ENCODE measurements at places on chromosomes 6 and 20.

- no peak for DNase-seq
Measured at GRCh38 chr6:9511157-9511556, 903.7 kb downstream of the TFAP2A start.

DNA sequence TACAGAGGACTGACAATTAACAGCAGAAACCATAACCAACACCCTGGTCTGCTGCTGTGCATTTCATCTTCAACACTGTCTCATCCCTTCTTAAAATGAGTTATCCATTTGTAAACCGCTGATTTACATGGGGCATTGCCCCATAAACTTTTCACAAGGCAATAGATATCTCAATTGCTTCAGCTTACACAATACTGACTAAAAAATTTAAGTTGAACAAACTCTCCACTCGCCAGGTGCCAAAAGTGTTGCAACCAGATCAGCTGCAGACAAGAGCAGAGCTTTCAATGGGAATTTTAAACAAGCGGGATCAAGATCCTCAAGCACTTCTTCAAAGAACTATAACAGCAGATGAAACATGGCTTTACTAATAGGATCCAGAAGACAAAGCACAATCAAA is 183.0 kb downstream of the TASP1 start:
- no peak for DNase-seq

DNA sequence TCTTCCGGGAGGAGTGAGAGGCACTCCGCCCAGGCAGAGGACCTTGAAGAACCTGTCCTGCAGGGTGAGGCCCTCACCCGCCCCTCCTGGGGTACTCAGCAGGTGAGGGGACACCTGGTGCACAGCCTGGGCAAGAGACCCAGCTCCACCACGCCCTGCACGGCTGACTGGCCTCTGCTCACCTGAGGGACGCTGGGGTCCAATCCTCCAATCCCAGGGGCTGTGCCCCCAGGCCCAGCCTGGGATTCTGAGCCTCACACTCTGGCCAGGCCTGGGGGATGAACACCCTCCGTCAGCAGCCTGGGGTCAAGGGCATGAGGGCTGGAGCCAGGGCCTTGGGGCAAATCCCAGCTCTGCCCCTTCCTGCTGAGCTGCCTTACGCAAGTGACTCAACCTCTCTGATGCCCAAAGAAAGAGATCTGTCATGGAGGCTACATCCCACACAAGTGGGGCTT is 149.9 kb upstream of the PTPN1 start:
- DNase-seq: no peak

DNA sequence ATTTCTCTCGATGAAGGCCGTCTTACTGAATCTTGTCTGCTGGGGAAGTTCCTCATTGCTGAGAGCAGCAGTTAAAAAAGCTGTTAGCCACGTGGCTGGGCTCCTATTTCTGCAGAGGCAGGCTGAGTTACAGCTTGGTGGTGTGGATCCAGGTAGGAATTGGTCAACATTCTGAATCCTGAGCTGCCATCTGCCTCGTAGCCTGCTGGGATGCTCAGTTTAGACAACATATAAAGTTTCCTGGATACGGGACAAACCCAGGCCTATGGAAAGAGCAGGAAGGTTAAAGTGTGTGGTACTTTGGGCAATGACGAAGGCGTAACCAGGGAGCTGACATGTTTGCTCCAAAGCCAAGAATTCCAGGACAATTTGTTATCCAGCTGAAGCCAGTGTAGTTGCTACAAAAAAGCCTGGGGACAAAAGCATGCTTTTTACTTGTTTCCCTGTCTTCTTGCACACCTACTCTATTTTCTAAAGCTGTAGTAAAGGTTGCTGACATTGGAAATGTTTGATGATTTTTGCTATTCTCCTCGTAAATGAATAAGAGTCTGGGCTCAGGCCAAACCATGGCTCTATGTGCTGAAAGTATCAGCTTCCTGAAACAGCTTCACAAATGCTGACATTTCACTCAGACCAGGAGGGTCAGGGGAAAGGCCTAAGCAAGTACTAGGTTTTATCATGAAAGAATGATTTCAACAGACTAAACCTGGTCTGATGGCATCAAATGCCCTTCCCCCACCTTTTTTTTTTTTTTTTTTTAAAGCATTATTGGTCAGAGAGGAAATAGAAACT is 12.4 kb upstream of the MYLK2 start:
- DNase-seq: no peak

- DNase-seq: no peak
Measured at GRCh38 chr6:148441454-148441911, 98.8 kb downstream of the SASH1 start.

DNA sequence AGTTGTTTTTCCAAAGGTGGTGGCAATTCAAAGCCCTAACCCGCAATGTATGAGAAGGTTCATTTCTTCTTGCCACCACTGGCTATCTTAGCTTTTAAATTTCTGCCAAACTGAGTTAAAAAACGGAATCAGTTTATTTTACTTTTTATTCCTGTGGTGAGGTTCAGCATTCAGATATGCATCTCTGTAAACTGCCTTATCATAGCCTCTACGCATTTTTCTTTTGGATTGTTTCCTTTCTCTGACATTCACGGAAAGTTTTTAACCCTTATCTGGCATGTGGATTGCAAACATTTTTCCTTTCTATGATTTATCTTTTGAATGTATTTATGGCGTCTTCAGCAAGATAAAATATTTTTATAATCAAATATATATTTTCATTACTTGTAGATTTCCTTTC is 37.7 kb downstream of the AK9 start:
- DNase-seq: no peak

GRCh38 chr20:57212534-57213276 is 53.7 kb downstream of the BMP7 start:
- DNase-seq: no peak

DNA sequence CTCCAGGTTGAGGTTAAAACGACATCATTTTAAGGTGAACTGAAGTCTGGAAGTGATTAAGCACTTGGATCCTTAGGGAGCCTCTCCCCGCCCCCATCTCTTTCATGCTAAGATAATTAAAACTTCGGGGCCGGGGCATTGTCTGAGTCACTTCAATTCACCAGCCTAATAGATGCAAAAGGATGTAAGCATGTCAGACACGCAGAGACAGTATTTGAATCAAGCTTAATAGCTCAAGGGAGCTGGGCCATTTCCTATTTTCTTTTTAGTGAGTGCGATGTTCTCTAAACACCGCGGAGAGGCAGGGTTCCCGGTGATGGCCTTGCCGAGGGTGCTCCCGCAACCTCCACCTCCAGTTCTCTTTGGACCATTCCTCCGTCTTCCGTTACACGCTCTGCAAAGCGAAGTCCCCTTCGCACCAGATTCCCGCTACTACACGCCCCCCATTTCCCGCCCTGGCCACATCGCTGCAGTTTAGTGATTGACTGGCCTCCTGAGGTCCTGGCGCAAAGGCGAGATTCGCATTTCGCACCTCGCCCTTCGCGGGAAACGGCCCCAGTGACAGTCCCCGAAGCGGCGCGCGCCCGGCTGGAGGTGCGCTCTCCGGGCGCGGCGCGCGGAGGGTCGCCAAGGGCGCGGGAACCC is 516 bp upstream of the IRF4 start:
- DNase-seq: no peak

DNA sequence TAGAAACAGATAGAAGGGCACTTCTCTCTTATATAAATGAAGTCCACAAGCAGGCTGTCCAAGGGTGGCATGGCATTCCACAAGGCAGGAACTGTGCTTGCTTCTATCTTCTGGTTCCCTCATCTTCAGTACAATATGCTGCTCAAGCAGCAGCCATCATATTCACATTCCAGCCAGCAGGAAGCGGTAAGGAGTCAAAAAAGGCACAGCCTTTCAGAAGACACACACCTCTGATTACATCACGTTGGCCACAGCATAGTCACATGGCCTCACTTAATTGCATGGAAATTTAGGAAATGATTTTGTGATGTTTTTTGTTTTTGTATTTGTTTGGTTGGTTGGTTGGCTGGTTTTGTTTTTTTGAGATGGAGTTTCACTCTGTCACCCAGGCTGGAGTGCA is 19.0 kb downstream of the REM1 start:
- no peak for DNase-seq

GRCh38 chr6:121925534-121926255 is 473.8 kb upstream of the HSF2 start:
- DNase-seq: no peak

DNA sequence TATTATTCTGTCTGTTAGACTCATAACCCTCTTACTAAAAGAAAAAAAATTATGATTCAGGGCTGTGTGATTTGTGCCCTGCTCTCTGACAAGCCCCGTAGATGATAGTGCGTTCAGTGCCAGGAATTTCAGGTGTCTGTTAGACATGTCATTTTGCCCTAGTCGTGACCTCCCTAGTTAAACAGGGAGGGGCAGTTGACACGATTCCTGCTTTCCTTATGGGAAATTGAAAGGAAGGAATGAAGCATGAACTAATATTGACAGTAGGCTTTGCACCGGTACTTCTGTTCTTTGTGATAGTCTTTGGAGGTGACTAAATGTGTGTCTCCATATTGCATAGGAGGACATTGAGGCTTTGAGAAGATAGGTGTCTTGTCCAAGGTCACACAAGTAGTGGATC is 26.3 kb downstream of the RPRD1B start:
- DNase-seq: no peak

GRCh38 chr6:6679633-6680032 is 91.1 kb downstream of the LY86 start:
- DNase-seq: no peak

- no peak for DNase-seq
Measured at GRCh38 chr20:41003143-41003935, 25.3 kb upstream of the TOP1 start.

- no peak for DNase-seq
Measured at GRCh38 chr6:109428889-109429477, 11.4 kb downstream of the PPIL6 start.

- no peak for DNase-seq
Measured at GRCh38 chr6:159389695-159390094, 220.5 kb downstream of the FNDC1 start.

DNA sequence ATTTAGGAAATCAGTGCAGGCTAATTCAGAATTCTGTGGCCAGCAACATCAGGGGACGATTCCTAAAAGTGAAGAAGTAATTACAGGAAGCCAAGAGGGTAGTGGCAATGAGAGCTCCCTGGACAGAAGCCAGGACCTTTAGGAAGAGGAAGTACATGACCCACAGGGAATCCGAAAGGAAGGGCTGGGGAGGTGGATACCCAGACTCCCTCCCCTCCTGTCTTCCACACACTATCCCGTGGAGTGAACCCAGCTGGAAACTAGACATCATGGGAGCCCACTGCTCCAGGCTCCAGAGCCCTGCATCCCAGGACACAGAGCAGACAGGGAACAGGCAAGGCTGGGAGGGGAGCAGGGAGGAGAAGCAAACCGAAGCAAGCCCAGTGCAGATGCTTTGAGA is 83.0 kb downstream of the SNX5 start:
- DNase-seq: no peak

DNA sequence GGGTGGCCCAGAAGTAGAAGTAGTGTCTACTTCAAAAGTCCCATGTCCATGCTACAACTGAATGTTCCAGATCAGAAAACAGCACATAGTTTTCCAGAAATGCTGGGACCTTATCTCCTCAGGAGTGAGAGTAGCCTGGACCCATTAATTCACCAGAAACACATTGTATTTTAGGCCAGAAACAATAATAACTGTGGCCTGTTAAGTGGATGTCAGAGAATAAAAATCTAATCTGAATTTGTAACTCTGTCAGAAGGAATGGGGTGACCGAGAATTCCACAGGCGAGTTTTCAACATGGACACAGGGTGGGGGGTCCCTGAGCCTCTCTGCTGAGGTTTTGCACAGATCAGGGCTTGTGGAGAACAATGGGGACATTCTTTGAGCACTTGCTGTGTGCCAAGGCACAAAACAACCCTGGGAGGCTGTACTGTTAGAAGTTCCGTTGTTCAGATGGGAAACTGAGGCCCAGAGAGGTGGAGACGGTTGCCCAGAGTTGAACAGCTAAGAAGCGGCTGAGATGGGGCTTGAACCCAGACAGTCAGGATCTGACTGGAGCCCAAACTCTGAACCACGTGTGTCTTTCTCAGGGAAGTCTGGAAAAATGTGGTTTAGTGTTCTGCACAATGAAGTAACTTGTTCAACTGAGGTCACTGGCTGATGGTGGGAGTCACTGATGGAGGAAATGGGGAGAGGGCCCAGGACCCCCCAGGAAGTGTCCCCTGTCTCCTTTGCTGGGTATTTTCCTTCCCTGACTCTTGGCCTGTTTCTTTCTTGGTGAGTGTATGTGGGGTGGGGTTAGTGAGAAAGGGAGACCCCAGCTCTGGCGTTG is 44.2 kb downstream of the SNAI1 start:
- no peak for DNase-seq

GRCh38 chr20:45991616-45992015 is 17.1 kb upstream of the MMP9 start:
- DNase-seq: no peak

DNA sequence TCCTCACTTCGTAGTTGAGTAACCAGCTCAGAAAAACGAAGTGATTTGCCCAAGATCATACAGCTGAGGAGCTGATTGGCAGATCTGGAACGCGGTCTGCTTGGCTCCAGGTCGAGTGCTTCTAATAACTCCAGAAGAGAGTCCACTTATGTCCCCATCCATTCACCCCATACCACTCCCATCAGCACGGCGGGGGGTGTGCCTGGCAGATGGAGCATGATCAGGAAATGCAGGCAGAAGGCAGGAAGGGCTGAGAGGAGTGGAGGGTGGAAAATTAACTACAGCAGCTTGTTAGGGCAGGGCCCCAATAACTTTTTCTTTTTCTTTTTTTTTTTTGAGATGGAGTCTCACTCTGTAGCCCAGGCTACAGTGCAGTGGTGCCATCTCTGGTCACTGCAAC is 15.0 kb downstream of the FITM2 start:
- DNase-seq: no peak
